ENCODE measurements at places on chromosomes 7 and 10. TPM values are rescaled to one million over a fixed set of nuclear protein-coding genes. Genes with fewer than 3 reads are reported as not detected.

GRCh38 chr7:26090927-26091519 lies 61.0 kb upstream of the NFE2L3 start:
- peak; percentile 51 for DNase-seq

DNA sequence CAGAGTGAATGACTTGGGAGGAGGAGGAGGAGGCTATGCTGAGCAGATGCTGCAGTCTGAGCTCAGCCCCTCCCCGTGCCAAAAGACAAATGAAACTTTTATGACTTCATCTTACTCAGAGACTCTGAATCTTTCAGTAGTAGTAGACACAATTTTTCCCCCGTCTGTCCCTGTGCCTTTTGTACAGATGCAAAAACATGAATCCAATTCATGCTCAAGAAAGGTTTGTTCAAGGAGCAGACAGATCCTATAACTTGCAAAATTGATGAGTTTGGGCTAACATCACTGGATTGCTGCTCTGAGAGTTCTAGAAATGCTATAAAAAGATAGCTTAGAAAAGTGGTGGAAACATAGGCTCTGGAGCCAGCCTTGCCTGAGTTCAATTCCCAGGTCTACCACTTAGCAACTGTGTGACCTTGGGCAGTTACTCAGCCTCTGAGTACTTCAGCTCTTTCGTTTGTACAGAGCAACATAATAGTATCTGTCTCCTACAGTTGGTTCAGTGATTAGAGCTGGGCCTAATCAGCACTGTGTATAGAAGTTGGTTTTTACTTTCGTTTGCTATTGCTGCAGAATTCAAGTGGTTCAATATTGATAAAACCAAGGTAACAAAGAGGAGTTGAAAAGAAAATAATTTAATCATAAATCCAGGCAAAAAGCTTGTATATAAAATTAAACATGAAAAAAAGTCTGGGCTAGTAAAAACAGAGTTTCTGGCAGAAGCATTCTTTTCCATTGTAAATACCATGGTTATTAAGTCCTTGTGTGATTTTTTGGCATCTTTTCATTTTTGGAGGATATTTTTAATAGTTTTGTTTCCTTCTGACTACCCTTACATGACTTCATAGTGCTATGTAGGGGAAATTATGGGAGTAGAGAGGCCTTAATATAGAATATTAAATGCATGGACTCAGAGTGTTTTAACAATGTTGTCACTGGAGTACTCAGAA lies 174.2 kb upstream of the ZNF32 start:
- no peak for DNase-seq

JAKMIP3 gene
- 0.43 TPM for polyA plus RNA-seq

DNA sequence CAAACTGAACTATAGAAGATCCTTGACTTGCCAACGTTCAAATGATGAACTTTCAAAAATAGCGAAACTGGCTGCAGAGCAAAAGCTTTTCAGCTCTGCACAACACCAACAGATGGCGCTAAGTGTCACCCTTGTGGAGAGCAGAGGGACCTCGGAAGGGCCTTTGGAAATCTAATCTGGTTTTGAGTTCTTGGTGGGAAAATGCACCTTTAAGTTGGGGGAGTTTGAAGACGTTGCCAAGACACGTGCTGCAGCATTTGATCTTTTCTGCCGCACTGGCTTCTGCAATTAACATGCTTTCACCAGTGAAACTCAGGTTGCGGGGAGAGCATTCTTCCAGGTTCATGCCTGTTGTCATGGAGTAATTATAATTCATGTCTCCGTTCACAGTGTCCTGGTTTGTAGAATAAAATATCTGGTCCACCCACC lies 26.3 kb upstream of the WDR11 start:
- no peak for DNase-seq

DNA sequence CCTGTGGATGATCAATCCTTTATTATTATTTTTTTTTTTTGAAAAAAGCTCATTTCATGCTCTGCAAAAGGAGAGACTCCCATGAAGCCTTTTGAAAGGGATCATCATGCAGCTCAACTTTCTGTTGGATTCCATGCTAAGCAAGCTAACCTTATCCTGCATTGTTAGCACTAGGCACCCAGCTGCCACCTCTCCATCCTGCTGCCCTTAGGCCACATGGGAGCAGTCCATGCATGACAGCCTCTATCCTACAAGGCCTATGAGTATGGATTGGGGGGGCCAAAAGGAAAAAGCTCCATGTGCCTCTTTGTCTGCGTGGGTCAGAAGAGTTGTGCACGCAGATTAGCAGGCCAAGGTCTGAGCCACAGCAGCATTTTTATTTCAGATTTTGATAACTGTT lies 19.2 kb downstream of the SMNDC1 start:
- DNase-seq: no peak

DNA sequence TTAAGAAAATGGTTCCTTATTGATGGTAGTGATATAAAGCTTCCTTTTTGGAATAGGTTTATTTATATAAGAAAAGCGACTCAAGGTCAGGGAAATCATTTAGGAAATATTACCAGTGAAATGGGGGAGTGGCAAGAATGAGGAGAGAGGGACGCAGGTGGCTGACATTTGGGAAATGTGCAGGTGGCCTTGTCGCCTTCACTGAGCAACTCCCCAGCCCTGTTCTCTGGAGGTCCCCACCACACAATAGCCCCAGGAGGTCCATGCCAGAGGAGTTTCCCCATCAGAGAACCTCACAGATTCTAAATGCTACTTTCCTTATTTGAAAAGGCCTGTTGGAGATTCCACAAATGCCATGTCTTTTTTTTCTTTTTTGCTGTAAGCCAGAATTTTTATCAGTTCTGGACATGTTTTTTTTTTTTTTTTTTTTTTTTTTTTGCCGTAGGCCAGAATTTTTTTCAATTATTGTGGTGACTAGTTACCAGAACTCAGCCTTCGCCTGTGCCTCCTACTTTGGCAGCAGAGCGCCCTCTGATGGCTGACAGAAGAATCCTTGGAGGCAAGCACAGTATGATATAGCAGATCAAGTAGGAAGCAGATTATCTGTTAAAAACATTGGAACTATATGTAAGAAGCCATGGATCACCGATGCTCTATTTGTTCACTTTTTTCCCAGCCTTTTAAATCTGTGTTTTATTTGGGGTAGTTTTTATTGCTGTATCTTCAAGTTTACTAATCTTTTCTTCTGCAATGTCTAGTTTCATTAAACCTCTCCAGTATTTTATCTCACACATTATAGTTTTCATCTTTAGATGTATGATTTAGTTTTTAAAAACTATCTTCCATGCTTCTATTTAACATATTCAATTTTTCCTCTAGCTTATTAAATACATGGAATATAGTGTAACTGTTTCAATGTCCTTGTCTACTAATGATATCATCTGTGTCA lies 18.6 kb downstream of the OPALIN start:
- DNase-seq: peak; percentile 20

PAOX gene
- polyA plus RNA-seq: 3.7 TPM

DNA sequence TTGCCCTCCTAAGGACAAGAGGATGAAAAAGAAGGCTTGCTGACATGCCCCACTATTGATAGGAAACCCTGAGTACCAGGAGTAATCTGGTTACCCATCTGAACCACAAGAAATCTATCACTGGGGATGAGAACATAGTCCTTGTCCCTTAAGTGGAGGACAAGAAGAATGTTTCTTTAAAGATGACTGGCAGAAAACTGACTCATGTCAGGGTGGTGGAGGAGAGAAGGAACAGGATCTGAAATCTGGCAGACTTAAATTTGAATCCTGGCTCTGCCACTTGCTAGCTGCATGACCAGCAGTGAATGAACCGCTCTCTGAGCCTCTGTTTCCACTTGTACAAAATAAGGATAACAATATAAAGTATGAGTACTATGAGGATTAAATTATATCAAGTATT lies 38.9 kb upstream of the XPNPEP1 start:
- no peak for DNase-seq

PDE6C gene
- 3.0 TPM for polyA plus RNA-seq

OR2A42 gene
- 1.9 TPM for polyA plus RNA-seq

PNLIPRP3 gene
- polyA plus RNA-seq: not detected

DYNC1I1 gene
- 8.8 TPM for polyA plus RNA-seq

GRCh38 chr7:101488826-101489572 lies 126.3 kb downstream of the COL26A1 start:
- no peak for DNase-seq

- DNase-seq: no peak
These were observed 110.9 kb upstream of the CDC14C start for GRCh38 chr7:48813472-48813871.

CYP3A5 gene
- 19.8 TPM for polyA plus RNA-seq

GRCh38 chr7:48182718-48183369 lies 11.6 kb downstream of the ABCA13 start:
- DNase-seq: no peak

GRCh38 chr10:33509231-33509831 lies 174.9 kb upstream of the NRP1 start:
- no peak for DNase-seq

DNA sequence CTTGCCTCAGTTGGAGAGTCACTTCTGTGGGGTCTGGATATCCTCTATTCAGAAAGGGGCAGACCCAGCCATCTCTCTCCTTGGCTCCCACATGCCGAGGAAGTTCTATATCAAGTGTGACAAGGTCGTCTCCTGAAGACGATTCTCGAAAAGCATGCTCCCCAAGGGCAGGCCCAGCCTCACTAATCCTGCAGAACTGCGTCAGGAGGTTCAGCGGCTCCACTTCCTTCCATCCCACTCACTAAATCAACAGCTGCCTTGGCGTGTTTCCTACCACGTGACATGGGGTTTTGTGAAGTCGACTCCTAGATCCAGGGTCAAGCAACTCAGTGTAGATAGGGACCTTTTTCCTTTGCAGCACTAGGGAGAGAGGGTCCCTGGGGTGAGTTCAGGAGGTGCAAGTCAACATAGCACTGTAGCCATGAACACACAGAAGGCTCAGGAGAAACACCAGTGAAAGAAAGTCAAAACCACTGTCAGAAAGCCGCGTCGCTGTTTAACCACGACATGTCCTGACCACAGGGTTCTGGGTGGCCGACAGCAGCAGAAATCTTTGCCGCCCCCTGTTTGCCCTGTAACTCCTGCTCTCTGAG lies 156.4 kb downstream of the PRPF18 start:
- DNase-seq: no peak

GPR15LG gene
- not detected for polyA plus RNA-seq

DOCK4 gene
- polyA plus RNA-seq: 33.7 TPM

MMP21 gene
- polyA plus RNA-seq: 0.95 TPM

DNA sequence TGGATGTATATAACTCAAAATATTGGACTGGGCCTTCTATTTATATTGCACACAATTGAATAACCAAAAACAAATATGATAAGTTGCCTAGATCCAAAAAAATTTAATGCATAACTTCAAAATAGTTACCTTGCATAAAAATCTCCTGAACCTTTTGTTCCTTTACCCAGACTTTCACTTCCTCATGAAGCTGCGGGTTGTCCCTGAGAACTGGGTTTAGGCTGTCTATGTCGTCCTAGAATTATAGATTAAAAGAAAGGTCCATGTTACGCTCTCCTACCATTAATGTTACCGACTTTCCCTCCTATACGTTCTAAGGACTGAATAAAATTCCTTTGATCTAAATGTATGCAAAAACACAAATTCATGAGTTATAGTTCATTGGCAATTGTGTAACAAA lies 86.6 kb downstream of the NRBF2 start:
- no peak for DNase-seq

DNA sequence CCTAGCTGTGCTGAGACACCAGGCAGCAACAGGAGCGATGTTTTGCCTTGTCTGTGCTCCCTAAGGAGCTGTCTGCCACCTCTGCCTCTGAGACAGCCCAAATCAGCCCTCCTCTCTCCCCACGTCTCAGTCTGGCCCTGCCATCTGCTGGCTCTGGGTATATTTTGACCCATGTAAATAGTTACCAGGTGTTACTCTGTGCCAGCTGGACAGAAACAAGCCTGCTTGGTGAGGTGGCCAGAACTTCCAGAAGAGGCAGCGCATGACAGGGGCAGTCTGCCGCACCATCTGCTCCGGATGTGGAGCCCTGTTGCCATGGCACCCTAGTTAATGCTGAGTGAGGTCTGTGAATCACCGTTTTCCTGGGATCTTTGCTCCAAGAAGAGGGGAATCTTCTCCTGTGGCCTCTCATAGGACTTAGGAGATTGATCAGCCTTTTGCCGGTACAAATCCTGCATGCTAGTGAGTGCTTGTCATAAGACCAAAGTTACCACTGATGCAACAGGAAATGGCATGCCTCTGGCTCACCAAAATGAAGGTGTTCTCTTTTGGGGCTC lies 31.8 kb downstream of the GSTO2 start:
- peak; percentile 48 for DNase-seq

- no peak for DNase-seq
These were observed 432 bp upstream of the CAMK2B start for GRCh38 chr7:44325811-44326241.

DNA sequence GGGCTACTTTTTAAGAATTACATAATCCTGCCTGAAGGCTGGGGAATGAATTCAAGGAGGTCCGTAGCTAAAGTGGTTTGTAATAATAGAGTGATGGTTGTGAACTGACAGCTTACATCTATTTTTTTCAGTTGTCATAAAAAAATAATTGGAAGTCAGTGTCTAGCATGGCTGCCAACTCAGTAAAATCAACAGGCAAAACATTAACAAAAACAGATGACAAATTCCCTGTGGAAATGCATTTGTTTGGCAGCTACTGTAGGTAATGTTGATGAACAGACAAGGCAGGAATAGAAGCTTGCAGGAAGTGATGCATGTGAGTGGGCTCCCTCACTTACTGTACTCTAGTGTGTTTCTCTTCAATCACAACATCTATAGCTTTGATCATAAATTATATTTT lies 766.0 kb upstream of the POT1 start:
- DNase-seq: no peak

PRTFDC1 gene
- polyA plus RNA-seq: 67.0 TPM

DNA sequence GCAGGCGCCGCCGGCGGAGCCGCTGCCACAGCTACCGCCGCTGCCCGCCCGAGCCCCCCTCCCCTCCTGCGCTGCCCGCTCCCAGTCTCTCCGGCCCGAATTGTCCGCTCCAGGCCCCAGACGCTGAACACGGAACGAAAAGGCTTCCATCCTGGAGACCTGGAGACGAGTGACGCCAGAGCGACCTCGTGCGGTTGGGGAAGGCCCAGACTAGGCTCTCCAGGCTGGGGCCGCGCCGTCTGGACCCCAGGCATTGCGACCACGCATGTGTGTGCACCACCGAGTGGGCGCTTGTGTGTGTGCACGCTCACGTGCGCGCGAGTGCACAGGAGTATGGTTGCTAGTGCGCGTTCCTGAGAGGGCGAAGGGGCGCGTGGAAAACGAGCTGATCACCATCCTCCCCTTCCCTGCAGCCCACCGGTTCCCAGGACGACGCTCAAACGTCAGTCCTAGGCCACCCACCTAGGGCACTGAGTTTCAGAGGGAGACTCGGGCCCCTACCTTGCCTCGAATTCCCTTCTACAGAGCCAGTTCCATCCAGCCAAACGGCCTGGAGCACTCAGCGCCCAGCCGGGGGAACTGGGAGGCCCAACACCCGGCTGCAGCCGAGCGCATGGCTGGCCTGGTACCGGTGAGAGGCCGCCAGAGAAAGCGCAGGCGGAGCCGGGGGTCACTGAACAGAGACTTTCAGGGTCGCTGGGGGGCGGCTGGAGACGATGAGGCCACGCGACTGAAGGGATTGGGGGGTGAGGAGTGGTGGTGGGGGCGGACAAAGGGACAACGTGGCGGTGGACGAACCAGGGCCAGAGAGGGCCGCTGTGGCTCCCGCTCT lies 11.6 kb downstream of the LBX1 start:
- DNase-seq: no peak

JAZF1 gene
- 15.7 TPM for polyA plus RNA-seq
